ENCODE measurements at places on chromosomes 3 and 15. TPM values are rescaled to one million over a fixed set of nuclear protein-coding genes. Genes with fewer than 3 reads are reported as not detected.

- no peak for DNase-seq
These were observed 435 bp downstream of the RAB27A start for GRCh38 chr15:55289011-55289745.

- DNase-seq, result no peak
These were observed 8.4 kb upstream of the GOLGA6C start for GRCh38 chr15:75249726-75250125.

GRCh38 chr3:194867270-194867983, 181.7 kb downstream of the FAM43A start:
- DNase-seq, result no peak

DNA sequence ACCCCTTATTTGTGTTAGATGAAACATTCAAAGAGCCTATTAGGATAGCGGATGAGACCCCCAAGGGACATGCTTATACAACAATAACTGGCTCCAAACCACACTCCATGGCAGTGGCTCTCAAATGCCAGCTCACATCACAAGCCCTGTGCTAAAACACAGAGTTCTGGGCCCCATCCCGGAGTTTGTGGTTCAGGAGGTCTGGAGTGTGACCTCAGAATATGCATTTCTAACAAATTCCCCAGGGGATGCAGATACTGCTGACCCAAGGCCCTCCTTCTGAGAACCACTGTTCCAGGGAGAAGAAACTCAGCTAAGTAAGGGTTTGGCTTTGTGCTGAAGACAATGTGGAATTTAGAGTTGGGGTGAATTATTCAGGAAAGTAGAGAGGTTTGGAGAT, 3.6 kb downstream of the CCRL2 start:
- no peak for DNase-seq

DNA sequence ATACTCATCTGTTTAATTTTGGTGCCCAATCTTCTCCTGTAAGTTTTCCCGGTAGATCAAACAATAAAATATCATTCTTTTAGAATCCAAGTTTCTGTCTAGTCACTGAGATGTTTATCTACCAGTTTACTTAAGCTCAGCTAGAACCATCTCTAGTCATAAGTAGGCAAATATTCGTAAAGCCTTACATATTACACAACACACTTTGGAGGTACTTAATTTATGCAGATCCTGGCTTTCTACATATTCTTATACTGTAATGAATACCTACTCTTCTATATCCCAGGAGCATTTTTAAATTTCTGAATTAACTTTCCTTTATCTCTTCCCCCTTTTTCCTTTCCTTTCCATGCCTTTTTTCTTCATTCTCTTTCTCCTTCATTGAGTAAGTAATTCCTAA, 185.9 kb upstream of the ZBTB20 start:
- no peak for DNase-seq

- DNase-seq, result no peak
These were observed 195.5 kb downstream of the LPP start for GRCh38 chr3:188349351-188349901.

- no peak for DNase-seq
These were observed 114.4 kb downstream of the TPRG1 start for GRCh38 chr3:189286188-189286587.

DNA sequence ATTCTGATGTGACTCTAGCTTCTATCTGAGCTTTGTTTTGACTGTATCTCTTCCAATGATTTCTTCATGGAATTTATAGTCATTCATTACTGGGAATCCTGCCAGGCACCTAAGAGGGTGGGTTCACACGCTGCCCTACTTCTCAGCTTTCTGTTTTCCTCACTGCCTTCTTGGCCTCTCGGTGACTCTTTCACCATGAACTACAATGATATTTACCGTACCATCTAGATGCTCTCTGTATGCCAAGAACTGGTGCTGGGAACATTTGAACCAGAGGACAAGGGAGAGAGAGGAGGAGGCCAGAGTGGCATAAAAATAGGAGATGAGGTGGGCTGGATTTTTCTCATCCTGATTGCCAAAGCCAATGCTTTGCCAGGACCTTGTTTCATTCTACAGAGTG, 280.0 kb upstream of the P2RY1 start:
- DNase-seq, result no peak

DNA sequence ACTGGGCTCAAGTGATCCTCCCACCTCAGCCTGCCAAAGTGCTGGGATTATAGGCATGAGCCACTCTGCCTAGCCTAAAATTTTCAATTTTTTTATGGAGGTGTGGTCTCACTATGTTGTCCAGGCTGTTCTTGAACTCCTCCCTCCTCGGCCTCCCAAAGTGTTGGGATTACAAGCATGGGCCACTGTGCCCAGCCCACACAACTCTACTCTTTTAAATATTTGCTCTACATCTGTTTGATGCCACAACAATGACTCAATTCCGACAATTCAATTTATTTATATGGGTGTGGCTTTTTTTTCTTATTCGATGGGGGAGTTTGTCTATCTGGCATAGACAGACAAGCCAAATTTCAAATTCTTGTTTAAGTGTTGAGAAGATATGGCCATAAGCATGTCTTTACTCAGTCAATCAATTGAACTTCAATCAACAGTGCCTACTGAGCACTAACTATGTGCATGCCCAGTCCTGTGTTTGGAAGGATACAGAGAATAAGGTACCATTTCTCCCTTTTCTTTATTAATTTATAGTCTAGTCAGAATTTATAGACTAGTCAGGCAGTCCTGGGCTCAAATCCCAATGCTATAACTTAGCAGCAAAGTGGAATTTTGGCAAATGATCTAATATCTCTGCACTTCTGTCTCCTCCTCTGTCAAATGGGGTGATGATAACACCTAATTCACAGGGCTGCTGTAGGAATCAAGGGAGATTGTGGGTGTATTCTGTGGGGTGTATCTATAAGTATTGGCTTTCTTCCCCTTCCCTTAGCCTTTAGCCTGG, 54.6 kb upstream of the PIAS1 start:
- DNase-seq, result no peak

DNA sequence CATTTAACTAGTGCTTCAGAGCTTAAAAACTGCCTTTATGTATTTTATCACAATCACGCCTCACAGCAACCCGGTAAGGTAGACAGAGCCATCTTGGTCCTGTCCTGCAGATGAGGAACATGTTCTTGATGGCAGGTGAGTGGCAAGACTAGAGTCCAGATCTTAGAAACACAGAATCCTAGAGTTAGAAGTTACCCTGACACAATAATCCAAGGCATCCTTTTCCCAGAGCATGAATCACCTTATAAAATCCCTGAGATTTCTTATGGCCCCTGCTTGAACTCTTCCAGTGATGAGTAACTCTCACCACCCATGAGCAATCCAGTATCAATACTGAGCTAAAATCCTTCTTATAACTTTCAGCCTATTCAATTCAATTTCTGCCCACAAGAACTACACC, 16.9 kb downstream of the POPDC2 start:
- no peak for DNase-seq

- DNase-seq, result no peak
These were observed 22.9 kb downstream of the MYLK start for GRCh38 chr3:123861081-123861836.

- DNase-seq, result no peak
These were observed 19.9 kb upstream of the C15orf39 start for GRCh38 chr15:75181780-75182179.

DNA sequence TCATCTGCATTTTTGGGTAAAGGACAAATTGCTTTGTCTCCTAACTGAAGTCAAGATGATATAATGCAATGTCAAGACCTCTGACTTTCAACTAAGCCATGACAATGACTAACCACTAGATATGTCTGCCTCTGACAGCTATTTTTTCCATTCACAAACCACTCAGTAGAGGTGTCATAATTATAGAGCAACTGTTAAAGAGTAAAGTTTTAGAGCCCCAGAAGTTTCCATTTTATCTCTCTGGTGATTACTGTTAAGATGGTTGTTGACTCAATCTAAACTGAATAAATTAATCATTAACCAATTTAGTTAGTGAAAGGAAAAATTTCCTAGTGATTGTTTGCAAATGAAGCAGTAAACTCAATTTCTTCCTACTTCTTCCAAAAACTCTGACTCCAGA, 779.9 kb downstream of the GRM7 start:
- DNase-seq, result no peak

DNA sequence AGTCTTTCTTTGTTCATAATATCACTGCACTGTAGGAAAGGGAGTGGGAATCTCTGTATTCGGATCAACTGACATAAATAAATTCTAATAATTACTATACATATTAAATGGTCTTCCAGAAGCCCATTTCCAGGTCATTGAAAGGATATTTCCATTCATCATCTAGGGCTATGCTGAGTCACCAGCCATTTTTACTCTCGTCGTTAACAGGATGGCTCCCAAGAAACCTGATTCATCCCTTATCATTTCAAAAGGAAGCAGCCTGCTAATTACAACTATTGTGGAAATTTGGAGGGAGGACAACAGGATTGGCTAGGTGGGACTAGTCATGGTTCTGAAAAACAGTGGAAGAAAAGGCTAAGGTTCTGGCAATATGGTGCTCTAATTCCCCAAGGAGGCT, 13.6 kb downstream of the GMNC start:
- DNase-seq, result no peak

- no peak for DNase-seq
These were observed 25.9 kb upstream of the JMJD7 start for GRCh38 chr15:41801850-41802455.

DNA sequence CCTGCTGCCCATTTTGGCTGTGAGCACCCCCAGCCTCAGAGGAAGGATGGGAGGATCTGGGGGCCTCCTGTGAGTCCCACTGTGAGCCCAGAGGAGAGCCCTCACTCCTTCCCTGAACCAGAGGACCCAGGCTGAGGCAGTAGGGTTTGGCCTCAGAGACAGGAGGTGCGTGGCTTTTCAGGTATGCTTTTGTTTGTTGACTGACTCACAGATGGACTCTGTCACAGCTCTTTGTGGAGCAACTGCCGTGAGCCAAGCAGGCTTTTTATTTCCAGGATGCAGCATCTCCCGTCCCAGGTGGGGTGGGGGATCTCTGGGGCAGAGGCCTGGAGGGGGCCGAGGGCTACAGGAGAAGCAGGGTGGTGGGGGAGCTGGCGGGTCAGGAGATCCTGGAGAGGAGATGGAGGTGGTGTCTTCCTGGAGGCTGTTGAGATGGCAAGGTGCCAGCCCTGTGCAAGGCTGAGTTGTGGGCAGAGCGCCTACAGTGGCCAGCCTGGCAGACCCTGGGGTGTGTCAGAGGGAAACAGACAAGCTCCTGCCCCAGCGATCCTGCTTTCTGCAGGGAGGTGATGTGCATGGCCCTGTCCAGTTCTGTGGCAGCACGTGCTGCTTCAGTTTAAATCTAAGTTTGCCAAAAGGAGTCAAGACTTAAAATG, 24.0 kb downstream of the PLXNA1 start:
- no peak for DNase-seq

DNA sequence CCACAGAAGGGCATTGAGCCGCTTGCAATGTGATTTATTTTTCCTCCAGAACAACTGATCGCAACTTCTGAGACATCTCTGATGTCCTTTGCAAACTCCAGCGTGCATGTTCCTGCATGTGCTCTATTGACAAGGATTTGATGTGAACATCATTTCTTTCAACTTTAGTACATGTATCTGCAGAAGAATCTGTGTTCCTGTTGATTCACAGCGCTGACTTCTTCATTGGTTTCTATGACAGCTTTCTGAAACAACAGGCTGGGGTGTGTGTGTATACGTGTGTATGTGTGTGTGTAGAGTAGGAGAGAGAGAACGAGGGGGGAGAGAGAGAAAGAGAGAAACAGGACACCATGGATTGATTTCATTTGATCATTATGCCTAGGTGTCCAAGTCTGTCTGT, 56.7 kb upstream of the CMTM8 start:
- DNase-seq, result no peak

- DNase-seq, result no peak
These were observed 319.8 kb upstream of the LRRFIP2 start for GRCh38 chr3:37494216-37494615.

DNA sequence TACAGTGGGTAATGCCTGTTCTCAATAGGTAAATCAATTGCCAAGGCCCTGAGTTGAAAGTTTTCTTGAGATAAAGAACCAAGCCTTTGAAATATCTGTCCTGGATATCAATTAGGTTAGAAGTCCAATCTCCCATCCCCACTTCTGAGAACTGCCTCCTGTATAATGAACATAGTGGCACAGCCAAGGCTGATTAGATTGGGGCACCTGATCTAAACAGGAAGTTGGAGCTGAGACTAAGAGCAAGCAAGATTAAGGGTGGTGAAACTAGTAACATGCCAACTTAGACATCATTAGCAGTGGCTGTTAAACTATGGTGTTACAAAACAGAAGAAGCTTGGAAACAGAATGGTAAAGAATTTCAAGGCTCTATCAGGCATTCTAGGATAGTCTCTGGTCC, 137.7 kb upstream of the TMEM108 start:
- no peak for DNase-seq

DNA sequence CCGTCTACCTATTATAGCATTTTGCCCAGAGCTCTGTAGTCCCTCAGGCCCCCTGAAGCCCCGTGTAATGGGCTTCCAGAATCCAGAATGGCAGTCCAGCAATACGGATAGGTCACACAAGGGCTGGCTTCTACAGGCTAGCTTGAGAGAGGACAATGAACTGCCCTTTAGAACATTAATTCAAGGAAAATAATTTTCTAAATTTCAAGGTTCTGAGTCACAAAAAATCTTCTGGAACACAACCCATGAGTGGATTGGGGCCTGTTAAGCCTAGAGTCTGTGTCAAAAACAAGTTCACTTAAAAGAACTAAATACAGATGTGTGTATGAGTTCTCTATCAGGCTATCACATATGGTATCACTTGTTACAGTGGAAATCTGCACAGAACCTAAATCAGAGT, 28.8 kb downstream of the DCP1A start:
- no peak for DNase-seq

Gene GBE1
- 14.7 TPM for total RNA-seq

Gene ETV5
- 11.0 TPM for total RNA-seq

Gene FMN1
- 2.6 TPM for total RNA-seq

Gene CCR9
- 214 TPM for total RNA-seq

Gene MASP1
- total RNA-seq, result 0.14 TPM
